ENCODE measurements at places on chromosomes 7 and 10.

- DNase-seq, result no peak
Observed at GRCh38 chr7:25857376-25858067, 294.5 kb upstream of the NFE2L3 start.

DNA sequence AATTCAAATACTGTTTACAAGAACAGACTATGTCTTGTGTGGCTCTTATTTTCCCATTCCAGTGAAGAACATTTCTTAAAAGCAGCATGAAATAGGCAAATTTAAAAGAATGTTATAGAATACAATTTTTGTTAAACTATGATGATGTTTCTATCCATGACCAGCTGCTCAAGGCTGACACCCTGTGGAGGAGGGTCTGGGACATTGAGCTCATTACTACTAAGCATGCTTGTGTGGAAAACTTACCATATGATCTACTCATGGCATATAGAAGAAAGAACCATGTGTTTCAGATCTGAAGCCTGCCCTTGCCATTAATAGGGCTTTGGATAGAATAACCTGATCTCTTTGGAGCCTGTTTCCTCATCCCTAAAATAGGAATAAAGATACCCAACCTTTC is 125.0 kb downstream of the FOXP2 start:
- no peak for DNase-seq

- DNase-seq, result no peak
Observed at GRCh38 chr10:124081547-124082140, 11.8 kb downstream of the CHST15 start.

- no peak for DNase-seq
Observed at GRCh38 chr7:21617916-21618390, 75.1 kb downstream of the DNAH11 start.

DNA sequence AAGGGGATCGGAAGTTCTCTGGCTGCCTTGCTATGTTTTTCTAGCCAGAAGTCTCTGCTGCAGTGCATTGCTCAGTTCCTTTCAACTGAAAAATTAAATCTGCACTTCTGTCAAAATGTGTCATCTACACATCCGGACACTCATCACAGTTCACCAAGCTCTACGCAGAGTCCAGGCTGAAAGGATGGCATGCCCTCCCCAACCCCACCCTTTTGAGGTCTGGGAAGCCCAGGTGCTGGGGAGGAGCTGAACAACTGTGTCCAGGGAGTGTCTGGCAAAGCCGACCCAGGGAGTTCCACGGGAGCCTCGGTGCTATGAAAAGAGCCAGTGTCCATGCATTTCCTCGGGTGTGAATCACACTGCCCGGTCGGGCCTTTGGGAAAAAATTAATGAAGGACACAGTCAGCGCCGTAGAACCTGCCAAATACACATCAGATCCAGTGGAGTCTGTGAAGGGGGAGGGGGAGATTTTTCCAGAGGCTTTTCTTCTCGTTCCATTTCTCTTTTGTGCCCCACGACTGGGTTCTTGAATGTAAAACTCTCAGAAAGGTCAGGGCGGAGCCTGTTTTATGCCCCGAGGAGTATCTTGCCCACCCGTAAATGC is 757 bp upstream of the PALS2 start:
- DNase-seq, result peak; percentile 8

DNA sequence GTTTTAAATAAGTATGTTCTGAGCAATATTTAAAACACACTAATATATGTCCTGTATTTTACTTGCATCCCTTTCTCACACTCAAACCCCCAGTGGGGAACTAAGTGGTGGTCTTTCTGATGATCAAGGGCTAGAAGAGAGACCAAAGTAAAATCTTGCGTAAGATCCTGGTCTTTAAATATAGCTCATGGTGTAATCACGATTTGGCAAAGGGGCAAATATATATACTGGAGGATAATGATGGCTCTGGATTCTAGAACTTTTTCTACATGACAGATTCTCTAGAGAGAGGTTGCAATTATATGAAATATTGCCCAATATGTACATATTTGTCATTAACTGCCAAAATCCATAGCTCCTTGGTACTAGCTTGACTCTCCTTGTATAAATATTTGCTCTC is 438.3 kb downstream of the NXPH1 start:
- DNase-seq, result no peak

Measured in C1 segment of cervical spinal cord (tissue), 14 donors.